Hepatocyte (in vitro differentiated cells): ENCODE measurements at places on chromosomes 16 and 17.
A peak's percentile ranks its signal among the peaks of the same experiment; 100 is the strongest.

- DNase-seq, result peak; percentile 77
Observed at GRCh38 chr16:8660841-8661301, 13.5 kb upstream of the ABAT start.

- DNase-seq, result peak; percentile 45
Observed at GRCh38 chr17:69477204-69477902, 62.9 kb downstream of the MAP2K6 start.

DNA sequence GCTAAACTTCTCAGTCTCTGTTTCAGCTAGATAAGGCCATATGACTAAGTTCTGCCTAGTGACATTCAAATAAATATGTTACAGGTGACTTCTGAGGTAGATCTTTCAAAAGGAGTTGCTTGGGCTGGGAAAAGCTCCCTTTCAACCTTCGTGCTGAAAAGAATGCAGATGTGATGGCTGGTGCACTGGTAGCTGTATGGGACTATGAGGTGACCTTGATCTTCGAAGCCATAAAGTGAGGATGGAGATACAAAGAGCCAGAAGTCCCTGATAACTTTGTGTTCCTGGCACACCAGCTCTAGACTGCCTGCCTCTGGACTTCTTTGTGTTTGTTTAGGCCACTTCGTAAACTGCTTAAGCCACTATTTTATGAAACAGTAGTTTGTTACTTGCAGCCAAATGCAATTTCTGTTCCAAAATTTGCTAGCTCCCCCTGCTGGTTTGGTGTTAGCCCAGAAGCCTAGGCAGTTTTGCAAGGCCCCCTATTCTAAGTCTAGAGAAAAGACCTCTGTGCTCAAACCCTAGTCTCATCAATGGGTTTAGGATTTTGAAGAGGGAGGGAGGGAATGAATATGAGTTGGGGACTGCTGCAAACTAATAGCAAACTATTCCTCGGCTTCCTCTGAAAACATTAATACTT, 23.3 kb upstream of the ERCC4 start:
- DNase-seq, result no peak

DNA sequence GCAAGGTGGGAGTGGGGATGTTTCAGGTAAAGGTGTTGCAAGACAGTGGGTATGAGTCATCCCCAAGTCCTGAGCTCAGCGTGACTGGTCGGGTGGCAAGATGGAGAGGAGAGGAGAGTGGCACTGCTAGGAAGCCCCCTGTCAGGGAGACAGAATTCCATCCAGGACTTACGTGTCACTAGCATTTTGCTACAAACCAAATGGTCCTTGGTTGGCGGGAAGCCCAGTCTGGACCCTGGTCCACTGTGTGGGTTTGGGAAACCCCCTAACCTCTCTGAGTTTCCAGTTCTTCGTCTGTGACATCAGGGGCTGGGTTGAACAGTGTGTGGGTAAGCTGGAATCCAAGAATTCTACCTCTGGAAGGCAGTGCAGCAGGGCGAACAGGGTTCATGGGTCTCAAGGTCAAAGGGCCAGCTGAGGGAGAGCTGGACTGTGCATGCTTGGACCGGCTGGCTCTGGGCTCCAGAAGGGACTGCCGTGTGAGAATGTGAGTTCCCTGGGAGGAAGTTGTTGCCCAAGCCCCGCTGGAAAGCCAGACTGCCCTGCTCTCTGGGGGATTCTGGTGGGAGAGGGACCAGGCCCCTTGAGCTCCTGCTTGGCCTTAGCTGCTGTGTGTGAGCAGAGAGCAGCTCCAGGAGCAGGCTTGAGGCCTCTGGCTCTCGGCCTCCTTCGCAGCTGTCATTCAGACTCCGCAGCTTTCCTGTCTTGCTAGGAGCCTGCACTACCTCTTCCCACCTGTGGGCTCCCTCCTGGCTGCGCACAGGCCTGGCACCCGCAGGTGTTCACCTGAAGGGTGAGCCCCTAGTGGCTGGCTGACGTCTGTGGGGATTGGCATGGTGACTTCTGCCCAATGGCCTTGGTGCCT, 84.6 kb downstream of the NT5M start:
- peak; percentile 66 for DNase-seq

- DNase-seq, result no peak
Observed at GRCh38 chr16:51579652-51580360, 428.7 kb upstream of the SALL1 start.

DNA sequence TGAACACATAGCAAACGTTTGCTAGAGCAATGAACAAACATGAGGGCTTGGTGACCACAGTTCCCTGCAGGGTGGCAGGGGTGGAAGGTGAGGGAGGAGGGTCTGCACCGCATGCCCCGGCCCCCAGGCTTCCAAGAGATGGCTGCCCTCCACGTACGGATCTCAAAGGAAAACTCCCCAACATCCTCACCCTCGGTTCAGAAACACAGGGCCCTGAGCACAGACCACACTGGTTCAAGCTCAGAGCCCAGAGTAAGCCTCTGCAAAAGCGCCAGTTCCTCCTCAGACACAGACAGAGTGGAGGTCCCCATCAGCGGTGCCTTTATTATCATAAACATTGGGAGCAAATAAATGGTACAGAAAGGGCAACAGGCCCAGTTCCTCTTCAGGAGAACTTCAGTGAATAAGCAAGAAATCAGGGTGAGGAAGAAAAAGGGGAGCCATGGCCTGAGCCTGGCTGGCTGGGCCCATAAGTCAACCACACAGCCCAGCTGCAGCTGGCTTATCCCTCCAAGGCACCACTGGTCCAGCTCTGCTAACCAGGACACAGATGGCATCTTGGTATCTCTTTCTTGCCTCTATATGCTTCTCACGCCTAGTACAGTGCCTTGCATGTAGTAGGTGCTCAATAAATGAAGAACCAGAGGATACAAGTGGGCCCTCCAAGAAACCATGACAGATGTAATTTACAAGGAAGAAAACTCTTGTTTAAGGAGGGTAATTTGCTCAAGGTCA, 11.0 kb downstream of the MPO start:
- DNase-seq, result no peak

DNA sequence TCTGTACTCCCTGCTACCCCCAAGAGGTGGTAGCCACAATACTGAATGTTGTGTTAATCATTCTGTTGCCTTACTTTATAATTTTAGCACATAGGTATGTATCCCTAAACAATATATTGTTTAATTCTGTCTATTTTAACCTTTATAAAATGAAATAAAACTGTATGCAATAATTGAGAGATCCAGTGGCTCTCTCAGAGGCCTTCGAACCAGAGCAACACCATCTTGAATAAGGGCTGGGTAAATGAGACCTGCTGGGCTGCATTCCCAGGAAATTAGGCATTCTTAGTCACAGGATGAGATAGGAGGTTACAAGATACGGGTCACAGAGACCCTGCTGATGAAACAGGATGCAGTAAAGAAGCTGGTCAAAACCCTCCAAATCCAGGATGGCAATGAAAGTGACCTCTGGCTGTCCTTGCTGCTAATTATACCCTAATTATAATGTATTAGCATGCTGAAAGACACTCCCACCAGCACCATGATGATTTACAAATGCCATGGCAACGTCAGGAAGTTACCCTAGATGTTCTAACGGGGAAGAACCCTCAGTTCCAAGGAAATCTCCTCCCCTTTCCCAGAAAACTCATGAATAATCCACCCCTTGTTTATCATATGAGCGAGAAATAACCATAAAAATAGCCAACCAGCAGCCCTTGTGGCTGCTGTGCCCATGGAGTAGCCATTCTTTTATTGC, 2.0 kb upstream of the CANT1 start:
- no peak for DNase-seq

- no peak for DNase-seq
Observed at GRCh38 chr17:77456271-77456950, 315.6 kb downstream of the SEC14L1 start.
